ENCODE measurements at places on chromosomes 16 and 17.

DNA sequence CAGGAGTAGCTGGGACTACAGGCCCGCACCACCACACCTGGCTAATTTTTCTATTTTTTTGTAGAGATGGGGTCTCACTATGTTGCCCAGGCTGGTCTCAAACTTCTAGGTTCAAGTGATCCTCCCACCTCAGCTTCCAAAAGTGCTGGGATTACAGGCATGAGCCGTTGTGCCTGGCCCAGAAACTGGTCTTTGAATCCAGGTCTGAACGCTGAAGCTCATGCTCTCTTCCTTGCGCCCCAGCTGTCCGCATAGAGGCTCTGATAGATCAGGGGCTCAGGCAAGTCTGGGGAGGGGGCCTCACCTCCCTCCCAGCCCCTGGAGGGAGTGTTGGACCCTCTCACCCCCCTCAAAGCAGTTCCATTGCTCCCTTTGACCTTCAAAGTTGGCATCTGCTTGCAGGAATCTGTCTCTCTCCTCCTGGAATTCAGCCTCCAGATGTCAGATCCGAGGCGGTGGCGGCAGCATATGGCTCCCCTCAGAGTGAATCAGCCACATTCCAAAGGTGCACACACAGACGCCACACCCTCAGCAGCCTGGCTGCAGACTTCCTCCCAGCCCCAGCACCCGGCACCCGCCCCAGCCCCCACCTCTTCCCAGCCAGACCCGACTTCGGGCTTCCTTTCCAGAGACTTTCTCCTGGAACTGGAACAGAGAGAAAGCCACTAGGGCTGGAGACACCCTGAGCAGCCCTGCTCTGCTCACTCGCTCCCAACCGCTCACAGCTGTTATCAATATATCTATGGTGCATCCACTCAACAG, 16.9 kb upstream of the GLIS2 start:
- peak; percentile 38 for DNase-seq

- no peak for DNase-seq
These were observed 511.3 kb upstream of the HSBP1 start for GRCh38 chr16:83296505-83296904.

DNA sequence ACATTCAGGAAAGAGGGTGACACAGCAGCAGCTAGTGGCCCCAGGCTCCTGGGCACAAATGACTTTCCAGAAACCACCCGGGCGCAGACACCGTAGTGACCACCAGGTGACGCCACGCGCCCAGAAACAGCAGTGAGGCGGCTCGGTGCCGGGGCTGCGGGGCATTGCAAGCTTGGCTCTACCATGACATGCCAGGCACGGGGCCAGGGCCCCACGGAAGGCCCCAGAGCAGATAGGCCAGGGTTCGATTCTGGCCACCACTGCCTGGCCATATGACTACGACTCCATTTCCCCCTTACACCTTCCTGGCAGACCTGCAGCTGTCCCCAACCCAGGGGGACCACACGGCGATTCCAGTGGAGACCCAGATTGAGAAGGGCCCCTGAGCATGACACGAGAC, 6.7 kb downstream of the RHBDF1 start:
- DNase-seq = peak; percentile 90

DNA sequence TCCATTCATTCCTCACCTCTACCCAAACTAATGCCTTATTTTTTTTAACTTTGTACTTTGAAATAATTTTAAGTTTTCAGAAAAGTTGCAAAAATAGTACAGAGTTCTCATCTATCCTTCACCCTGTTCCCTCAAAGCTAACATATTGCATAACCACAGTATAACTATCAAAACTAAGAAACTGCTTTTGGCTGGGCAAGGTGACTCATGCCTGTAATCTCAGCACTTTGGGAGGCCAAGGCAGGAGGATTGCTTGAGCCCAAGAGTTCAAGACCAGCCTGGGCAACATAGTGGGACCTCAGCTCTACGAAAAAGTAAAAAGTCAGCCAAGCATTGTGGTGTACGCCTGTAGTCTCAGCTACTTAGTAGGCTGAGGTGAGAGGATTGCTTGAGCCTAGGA, 147.7 kb downstream of the SKAP1 start:
- no peak for DNase-seq

DNA sequence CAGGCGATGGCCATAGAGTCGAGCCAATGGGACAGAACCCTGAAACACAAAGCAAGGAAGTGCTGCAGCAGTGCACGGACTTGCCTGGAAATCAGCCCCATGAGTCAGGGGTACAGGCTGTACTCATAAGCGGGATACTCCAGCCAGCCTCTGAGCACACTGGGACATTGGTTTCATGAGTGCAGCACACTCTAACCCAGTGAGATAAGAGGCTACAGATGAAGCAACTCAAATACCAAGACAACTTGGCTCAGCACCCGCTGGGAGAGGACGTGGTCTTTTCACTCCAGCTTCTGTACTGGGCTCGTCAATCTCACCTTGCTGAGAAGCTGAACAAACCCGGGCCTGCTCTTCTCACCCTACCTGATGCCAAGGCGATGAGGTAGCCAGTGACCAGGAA, 98.2 kb downstream of the AXIN2 start:
- no peak for DNase-seq

DNA sequence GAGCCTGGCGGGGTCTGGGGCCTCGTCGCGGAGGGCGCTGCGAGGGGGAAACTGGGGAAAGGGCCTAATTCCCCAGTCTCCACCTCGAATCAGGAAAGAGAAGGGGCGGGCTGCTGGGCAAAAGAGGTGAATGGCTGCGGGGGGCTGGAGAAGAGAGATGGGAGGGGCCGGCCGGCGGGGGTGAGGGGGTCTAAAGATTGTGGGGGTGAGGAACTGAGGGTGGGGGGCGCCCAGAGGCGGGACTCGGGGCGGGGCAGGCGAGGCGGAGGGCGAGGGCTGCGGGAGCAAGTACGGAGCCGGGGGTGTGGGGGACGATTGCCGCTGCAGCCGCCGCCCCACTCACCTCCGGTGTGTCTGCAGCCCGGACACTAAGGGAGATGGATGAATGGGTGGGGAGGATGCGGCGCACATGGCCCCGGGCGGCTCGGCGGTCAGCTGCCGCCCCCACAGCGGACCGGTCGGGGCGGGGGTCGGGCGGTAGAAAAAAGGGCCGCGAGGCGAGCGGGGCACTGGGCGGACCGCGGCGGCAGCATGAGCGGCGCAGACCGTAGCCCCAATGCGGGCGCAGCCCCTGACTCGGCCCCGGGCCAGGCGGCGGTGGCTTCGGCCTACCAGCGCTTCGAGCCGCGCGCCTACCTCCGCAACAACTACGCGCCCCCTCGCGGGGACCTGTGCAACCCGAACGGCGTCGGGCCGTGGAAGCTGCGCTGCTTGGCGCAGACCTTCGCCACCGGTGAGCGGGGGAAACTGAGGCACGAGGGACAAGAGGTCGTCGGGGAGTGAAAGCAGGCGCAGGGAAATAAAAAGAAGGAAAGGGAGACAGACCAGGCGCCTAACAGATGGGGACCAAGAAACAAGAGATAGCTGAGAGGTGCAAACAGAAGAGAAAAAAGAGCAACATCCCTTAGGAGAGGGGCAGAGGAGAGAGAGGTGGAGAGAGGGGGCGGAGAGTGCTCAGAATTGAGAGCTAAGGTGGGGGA, at the start of gene PNMT:
TSS of gene PNMT (plus strand) at position 509 of the 980 bp plus-strand sequence. CDS start at position 532, 23 bp downstream.
- peak; percentile 65 for DNase-seq

GRCh38 chr16:27285676-27286196, 17.2 kb upstream of the NSMCE1 start:
- DNase-seq = no peak

GRCh38 chr17:50558941-50559614, 1.4 kb upstream of the CACNA1G start:
- DNase-seq = peak; percentile 61

GRCh38 chr16:11393366-11393765, 48.1 kb downstream of the RMI2 start:
- DNase-seq = no peak

DNA sequence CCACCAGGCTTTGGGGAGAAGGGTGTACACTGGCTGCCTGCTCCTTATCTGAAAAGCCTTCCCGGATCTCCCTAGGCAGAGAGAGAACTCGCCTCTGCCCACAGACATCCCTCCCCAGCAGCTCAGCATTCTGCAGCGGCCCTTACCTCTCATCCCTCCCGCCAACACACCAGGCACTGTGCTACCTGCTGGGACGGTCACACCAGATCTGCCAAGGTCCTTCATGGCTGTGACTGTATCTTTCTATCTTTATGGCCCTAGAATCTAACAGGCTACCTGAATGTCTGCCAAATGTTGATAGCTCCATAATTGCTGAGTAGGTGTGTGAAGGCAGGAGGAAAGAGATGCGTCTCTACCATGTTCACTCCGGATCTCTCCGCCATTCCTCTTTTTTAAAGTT, 7.9 kb downstream of the TSNAXIP1 start:
- no peak for DNase-seq

GRCh38 chr16:50899951-50900350, 158.1 kb downstream of the CYLD start:
- no peak for DNase-seq

GRCh38 chr16:64513871-64514270, 608.0 kb downstream of the CDH11 start:
- no peak for DNase-seq

DNA sequence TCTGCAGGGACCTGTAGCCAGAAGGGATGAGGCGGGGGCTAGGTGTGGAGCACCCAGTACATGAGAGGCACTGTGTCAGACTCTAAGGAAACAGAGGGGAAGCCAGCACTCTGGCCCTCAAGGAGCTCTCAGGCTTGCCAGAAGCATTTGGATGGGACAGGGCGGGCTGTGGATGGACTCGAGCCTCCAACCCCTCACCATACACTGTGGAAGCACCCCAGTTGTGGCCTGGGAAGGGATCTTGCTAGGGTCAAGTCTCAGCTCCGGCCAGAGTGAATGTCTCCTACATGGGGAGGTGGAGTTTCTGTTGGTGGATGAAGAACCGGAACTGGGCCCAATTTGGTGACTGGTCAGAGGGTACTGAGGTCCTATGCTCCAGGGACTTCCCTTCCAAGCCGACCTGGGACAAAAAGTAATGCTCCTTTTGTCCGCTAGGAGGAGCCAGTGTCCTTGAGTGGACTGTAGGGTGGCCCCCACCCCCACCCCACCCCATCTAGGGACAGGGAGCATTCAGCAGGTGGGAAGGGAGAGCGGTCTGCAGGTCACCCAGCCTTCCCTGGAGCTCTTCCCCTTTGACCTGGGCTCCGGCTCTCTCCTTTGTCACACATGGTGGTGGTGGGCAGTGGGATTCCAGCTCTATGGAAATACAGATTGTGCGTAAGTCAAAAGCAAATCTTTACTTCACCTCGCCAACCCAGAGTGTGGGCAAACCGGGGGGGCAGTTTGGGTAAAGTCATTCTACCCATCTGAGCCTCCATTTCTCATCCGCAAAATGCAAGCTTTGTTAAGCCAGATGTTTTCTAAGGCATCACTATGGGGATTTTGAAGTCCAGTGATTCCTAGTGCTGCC, 20.4 kb upstream of the PHB1 start:
- peak; percentile 80 for DNase-seq

DNA sequence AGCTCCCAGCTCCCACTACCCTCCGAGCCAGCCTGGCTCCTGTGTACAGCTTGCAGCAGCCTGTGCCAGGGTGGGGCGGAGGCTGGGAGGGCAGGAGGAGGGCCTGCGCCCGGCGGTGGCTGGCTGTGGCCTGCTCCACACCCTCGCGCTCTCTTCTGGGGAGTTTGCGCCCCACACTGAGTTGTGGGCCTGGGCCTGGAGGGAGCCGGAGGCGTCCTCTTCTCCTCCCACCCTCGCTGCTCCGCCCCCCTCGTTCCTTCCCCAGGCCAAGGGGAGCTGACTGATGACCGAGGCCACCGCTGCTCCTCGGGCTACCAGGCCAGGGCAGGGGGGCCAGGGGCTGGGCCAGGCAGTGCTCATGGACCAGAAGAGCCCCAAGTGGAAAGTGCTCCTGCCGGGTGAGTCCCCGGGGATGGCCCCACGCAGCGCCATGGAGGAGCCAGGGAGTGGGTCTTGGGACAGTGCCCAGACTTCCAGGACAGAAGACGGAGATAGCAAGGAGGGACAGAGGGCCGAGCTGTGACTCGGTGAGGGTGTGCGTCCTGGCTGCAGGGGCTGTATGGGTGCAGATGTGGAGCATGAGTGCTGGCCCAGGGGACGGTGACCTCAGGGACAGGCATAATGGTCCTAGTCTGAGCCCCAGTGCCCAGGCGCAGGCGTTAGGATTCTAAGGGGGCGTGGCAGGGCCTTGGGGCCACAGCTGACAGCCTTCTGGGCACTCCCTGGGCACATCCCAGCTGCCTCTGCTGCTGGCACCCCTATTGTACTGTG, 242.1 kb upstream of the GSE1 start:
- no peak for DNase-seq

GRCh38 chr16:64365448-64365931, 756.4 kb downstream of the CDH11 start:
- DNase-seq = no peak

- DNase-seq = no peak
These were observed 11.0 kb downstream of the HEXIM2 start for GRCh38 chr17:45172541-45173286.

DNA sequence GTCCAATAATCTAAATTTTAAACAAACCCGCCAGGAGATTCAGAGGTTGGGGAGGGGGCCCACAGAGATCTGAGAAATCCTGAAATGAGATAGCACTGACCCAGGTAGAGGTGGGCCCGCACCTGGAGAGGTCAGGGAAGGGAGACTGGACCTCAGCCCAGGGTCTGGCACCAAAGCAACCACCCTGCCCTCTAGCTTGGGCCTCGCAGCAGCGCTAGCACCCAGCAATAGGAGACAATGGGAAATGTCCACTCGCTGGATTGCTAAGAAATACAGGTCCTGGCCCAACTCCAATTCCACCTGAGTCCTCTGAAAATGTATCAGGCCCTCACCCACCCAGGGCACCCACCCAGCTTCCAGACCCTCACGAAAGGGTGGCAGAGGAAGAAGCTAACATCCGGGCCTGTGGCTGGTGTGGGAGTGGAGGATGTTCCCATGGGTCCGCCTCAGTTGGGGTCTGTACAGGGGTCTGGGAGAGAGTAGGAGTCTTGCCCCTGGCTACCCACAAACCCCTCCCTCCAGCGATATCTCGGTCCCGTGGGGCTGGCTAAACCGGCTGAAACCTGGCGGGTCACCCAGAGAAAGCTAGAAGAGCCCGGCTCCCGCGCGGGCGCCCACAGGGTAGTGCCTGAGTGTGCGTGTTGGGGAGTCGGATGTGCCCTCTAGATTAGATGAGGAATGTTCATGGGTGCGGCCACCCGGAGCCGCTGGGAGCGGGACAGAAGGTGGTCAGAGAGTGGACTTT, 1.1 kb downstream of the PLLP start:
- no peak for DNase-seq

DNA sequence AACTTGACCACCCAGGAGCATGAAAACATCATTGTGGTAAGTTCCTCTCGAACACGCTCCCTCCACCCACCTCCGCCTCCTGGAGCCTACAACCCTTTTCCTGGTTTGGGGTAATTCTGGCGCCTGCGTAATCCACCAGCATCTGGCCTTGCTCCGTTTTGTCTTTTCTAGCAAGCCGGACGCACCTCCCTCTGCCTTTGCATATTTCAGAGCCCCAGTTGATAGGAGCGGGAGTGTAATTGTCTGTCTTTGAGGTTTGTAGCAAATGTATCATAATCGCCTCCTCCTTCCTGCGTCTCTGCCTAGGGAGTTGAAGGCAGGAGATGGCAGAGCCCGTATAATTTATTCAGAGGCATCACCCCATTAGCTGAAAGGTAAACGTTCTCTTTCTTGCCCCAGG, 121.3 kb upstream of the PLCG2 start:
- DNase-seq = no peak

- DNase-seq = no peak
These were observed 512 bp downstream of the PMM2 start for GRCh38 chr16:8798174-8798527.

Measured in HAP-1 (cell line).